ENCODE measurements at places on chromosomes 7 and 10.

GRCh38 chr7:116713918-116714317, 41.9 kb downstream of the MET start:
- DNase-seq, result no peak

DNA sequence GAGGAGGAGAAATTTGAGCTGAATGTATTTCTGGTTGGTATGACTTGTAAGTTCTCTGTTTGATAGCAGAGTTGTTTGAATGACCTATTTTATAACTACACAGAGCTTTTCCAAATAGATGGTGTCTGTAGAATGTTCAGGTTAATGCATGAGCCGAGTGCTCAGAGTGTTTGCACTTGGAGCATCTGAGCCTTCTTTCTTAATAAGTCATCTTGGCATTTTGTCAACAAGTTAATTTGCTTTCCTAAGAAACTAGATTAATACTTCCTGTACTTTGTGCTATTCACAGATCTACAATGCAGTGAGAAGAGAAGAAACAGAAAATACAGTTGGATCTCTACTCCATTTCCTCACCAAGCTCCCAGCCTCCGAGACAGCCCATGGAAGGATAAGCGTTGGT, 138.2 kb downstream of the PLCE1 start:
- DNase-seq, result no peak

DNA sequence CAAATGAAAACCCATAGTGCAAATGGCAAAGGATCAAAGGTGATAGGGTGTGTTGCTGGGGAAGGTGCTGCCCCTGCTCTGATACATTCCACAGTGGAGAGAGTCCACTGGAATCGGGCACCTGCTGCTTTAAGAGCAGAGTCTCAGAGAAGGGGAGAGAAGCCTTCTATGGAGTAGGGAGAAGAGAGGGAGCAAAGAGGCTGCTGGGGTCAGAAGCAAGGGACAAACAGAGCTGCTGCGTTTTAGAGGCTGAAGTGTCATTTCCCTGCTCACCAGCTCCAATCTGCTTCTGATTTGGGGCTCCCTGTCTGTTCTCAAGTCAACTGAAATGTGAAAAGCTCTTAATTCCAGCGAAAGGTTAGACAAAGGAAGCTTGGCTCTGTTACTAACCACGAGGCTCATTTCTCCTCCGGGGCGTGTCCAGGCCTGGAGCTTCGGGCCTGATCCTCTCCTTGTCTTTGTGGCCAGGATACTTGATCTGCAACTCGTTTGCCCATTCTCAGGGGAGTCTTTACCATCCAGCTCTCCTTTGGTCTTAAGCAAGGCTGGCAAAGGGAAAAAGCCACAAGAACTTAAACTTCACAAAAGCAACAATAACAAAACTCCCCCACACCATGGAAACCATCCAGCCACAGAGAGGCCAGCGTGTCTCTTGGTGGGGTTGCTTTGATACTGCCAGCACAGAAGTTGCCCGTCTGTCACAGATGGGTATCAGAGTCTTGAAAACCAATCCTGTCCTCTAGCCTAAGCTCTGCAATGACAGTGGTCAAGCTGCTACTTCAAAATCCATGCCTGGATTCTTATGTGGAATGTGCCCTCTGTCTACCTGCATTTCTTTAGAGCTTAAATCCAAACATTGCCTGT, 692.6 kb downstream of the SUGCT start:
- DNase-seq, result no peak

DNA sequence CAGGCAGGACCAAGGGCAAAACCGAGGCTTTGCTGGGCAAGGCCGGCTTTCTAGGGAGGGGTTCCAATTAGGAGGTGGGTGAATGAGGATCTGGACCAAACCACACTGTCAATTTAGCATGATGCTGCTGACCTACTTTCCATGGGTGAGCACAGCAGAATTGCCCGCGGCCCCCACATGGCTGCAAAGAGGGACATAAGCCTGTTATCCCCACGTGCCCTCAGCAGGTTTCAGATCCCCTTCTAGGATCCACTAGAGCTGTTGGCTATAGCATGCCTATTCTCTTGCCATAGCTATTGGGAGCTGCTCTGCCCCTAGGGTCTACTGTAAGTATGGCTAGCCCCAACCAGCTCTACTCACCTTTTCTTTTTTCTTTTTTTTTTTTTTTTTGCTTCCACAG, 102.8 kb downstream of the COL13A1 start:
- DNase-seq, result no peak

- no peak for DNase-seq
Observed at GRCh38 chr10:125799451-125800182, 23.4 kb downstream of the UROS start.

DNA sequence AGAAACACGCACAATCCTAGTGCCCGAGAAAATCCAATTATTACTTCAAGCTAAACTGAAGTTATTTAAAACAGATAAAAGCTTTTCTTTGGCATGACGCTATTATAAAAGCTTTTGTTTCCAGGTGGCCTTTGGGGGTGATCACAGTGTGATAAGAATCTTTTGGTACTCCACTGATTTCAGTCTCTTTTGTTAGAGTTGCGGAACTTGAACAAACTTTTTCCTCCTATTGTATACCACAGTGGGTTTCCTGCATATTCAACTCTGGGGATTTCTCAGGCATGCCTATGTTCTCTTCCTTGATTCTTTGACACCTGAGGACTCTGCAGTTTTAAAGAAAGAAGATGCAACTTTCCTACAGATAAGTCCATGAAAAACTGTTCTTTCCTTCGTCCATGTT, 99.7 kb upstream of the PITRM1 start:
- DNase-seq, result no peak

DNA sequence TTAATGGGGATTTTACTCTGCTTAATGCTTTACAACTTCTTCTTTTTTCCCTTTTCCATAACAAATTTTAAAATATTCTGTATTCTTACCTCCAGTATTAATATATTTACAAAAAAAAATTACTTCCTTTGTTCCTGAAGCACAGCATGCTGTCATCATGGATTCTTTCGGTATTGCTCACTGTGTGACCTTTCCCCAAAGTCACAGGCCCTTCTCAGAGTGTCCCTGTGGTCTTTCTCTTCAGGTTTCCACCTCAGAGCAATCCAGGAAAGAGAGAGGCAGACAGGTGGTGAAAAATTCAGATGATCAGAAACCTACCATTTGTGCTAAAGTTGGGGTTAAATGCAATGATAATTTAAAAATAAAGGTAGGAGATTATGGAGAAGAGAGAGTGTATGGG, 13.0 kb downstream of the AOAH start:
- DNase-seq, result no peak
